KBM-7 (cell line): ENCODE measurements at places on chromosomes 12 and 14.

- peak; percentile 44 for DNase-seq
These were observed 195.3 kb upstream of the BCL2L14 start for GRCh38 chr12:11875414-11875935.

- DNase-seq = no peak
These were observed 23.3 kb downstream of the INSM2 start for GRCh38 chr14:35557221-35557747.

- DNase-seq = no peak
These were observed 122.5 kb downstream of the PHLDA1 start for GRCh38 chr12:75908961-75909605.

DNA sequence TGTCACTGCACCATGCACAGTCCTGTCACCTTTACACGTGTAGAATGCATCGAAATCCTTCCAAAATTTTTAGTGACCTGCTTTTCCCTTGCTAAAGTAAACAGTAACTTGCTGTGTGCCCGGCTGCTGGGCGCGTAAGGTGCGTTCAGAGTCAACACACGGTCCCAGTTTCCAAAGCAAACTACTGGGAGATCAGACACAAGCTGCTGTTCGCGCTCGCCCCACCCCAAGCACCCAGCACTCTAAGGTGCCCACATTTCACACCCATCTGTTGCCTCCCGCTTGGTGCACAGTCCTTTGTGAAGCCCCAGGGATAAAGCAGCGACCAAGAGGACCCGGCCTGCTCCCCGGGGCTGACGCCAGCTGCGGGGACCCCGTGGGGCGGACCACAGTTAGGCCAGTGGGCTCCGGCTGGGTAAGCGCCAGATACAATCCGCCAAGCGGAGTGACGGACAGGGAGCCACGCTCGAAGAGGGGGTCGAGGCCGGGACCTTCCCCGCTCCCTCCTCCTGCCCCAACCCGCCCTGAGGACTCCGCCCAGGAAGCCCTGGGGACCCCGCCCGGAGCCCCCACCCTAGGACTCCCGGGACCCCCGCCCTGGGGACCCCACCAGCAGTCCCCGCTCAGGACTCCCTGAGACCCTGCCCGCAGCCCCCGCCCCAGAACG, 633 bp downstream of the STX2 start:
- DNase-seq = peak; percentile 34

- DNase-seq = no peak
These were observed 52.1 kb downstream of the VWF start for GRCh38 chr12:6072302-6072752.

DNA sequence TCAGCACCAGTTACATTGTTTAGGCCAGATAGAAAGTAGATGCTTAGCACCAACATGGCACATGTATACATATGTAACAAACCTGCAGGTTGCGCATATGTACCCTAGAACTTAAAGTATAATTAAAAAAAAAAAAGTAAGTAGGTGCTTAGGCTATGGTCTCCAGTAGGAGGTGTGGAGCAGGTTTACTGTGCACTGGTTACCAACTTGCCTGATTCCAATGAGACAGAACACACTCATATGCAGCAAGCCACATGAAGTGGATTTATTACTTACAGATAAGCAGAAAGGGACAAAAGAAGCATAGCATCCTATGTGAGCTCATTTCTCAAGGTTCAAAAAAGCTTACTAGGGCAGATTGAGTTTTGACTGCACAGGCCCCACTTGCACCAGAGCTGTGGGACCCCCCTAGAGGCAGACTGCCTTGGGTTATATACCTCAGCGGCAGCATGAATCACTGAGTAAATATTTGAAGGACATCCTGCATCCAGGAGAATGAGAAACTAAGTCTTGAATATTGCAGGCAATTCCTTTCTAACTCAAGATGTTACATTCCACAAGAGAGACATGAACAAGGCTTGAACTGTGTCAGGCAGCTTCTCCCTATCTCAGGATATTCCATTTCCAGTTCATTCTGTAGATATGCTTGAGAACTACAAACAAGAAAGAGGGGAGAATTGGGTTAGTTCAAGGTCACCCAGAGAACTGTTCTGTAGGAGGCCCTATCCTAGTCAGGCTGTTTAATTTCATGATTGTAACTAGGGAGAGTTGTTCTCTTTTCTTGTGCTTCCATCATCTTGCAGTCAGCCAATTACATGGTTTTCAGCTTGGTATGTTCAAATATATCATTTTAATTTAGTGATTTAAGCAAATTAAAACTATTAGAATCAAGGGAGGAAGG, 30.1 kb downstream of the LRFN5 start:
- no peak for DNase-seq

GRCh38 chr14:29757188-29757680, 170.4 kb downstream of the PRKD1 start:
- no peak for DNase-seq

DNA sequence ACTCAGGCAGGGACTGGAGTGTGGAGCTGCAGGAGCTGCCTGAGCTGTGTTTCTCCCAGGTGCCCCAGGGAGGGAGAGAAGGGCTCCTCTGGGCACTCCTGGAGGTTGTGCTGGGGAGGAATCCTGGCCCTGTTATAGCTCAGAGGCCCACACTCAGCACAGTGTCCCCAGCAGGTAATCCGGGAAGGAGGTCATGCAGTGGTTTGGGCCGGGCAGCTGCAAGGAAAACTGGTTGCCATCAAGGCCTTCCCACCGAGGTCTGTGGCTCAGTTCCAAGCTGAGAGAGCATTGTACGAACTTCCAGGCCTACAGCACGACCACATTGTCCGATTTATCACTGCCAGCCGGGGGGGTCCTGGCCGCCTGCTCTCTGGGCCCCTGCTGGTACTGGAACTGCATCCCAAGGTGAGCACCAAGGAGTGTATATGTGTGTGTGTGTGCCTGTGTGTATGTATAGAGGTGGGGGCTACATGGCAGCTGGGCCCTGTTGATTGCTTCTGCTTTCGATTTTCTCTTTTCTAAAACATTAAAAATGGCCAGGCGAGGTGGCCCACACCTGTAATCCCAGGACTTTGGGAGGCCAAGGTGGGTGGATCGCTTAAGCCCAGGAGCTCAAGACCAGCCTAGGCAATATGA, 2.0 kb downstream of the AMHR2 start:
- DNase-seq = no peak

DNA sequence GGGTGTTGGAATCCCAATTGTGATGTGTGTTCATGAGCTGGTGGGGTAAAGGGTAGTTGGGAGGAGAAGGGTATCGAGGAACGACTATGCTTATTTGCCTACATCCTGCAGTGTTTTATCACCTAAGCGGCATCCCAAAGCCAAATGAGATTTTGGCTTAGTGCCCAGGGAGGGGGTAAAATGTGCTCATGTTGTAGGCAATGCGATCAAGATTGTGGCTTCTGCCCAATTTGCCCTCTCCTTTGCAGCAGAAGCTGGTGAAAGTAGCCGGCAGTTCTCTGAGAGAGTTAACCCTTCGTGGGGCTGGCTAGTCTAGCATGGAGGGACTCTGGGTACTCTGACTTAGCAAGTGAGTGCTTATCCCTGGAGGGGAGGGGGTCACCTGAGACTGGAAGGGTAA, 753 bp downstream of the RPH3A start:
- DNase-seq = no peak

- peak; percentile 35 for DNase-seq
These were observed 12.2 kb downstream of the SDR9C7 start for GRCh38 chr12:56922031-56922430.

- DNase-seq = no peak
These were observed 49.0 kb downstream of the MSRB3 start for GRCh38 chr12:65327207-65328076.

DNA sequence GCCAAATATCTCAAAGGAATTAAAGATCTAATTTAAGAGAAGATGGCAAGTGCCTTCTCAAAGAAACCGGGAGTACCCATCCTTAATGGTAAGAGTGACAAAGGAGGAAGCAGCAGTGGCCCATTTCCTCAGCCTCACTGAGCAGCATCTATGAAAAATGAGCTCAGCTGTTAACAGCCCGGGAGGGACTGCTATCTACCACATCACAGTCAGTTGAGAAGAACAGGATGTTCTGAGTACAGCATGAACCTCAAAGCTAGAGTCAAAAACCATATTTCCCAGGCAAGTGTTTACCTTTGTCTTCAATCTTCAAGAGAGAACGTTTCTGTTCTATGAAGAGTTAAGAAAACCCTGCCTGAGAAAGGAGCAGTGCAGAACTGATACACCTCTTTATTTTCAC, 115.0 kb downstream of the BTG1 start:
- peak; percentile 16 for DNase-seq

DNA sequence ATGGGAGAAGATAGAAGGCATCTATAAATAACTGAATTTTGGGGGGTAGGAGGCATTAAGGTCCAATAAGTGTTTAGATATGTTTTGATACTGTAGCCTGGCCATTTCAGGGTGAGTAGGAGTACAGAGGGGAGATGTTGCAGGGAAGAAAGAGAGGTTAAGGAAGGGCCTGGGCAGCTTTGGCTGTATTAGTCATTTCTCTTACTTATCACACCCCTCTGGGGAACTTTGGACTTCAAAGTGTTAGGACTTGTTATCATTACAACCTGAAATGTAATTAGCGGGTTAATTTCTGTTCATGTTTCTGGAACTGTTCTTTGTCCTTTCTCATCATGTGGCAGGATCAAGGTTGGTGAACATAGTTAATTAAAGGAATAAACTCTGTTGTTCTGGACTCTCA, 40.3 kb downstream of the SUSD6 start:
- DNase-seq = no peak

GRCh38 chr14:59262717-59263454, 74.4 kb downstream of the DAAM1 start:
- no peak for DNase-seq

GRCh38 chr14:77204459-77204771, 22.8 kb downstream of the TMEM63C start:
- no peak for DNase-seq

- DNase-seq = no peak
These were observed 71.7 kb upstream of the CPSF6 start for GRCh38 chr12:69167648-69168165.

DNA sequence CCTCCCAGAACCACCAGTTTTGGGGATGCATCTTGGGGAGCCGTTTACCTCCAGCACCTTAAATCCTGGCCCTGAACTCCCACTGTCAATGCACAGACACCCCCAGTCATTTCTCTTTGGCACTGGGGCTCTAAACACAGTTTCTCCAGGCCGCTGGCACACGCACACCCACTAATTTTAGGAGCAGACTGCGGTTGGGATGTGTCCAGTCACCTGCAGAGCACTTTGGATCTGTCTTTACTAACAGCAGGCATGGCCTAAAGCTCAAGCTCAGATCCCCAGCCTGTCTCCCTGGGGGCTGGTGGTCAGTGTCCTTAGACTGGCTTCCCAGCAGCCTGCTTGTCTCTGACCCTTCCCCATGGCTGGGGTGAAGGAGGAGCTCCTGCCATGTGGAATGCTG, 49.9 kb downstream of the SYNE3 start:
- no peak for DNase-seq

GRCh38 chr14:45254771-45255170, 1.8 kb upstream of the MIS18BP1 start:
- no peak for DNase-seq

DNA sequence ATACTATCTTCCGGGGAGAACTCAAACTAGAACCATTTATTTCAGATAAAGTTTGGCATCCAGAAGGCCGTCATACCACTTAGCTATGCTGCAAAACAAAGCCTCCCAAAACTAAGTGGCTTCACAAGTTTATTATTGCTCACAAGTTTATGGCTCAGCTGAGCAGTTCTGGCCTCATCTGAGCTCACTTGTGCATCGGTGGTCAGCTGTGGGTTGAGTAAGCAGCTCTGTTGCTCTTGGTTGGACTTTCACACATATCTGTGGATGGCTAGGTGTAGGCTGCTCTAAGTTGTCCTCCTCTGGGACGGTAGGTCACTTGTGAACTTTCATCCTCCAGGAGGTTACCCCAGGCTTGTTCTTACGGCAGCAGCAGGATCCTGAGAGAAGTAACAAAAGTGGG, 162.7 kb downstream of the BTG1 start:
- DNase-seq = no peak

- DNase-seq = peak; percentile 58
These were observed 17.9 kb downstream of the HRK start for GRCh38 chr12:116863275-116863767.

DNA sequence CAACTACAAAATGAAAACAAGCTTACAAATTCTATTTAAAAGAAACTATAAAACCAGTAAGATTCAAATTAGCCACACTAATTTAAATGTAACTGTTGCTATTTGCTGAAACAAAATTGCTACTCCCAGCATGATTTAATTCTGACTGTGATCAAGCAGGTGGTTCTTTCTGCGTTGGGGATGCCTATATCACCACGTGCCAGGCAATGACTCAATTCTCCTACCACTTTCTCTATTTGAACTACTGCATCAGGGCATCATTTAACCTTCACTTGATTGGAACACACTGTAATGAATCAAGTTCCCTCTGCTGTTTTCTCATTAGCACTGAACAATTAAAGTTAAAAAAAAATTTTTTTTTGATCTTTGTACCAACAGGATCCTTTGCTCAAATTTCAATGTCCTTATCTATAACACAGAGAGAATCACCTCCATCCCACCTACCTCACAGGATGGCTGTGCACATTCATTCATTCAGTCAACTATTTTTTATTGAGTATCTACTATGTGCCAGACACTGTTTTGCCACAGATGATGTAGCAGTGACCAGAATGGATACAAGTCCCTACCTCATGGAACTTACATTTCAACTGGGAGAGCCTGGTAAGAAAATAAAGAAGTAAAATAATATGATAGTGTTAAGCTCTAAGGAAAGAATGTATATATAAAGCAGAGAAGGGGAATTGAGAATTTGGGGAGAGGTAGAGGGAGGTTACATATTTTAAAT, 8.0 kb upstream of the ACTN1 start:
- DNase-seq = no peak

GRCh38 chr14:99971087-99971940, 93.9 kb upstream of the EVL start:
- peak; percentile 81 for DNase-seq

DNA sequence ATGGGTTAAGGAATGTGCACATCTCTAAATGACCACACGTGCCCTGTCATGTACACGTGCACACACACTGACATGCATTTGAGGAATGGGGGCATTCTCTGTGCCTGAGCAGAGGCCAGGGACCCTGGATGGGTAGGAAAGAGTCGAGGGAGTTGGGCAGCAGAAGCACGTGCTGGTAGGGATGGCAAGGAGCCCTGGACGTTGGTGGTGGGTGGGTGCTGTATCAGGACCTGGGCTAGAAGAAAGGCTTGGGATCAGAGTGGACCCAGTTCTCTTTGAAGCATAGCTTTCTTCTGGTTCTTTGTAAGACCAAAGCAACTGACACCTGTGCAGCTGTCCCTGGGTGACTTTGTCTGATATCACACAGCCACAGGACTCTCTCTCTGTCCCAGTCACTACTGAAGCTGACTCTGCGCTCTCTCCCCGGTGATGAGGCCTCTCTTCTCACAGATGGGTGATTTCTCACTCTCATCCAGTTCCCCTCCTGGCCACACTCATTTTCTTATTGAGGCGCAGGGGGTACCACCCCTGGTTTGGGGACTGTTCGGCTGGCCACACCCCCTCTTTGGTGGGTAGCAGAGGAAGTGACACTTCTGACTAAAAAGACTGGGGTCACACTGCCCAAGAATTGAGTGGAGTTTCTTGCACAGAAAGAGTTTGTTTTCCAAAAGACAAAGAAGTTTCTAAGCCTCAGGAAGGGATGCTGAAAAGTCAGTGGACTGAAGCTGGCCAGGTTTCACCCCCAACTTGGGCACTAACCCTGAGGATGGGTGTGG, 171.7 kb upstream of the RTL1 start:
- no peak for DNase-seq
